Endodermal cell (in vitro differentiated cells): ENCODE measurements at places on chromosomes 7 and 10.

DNA sequence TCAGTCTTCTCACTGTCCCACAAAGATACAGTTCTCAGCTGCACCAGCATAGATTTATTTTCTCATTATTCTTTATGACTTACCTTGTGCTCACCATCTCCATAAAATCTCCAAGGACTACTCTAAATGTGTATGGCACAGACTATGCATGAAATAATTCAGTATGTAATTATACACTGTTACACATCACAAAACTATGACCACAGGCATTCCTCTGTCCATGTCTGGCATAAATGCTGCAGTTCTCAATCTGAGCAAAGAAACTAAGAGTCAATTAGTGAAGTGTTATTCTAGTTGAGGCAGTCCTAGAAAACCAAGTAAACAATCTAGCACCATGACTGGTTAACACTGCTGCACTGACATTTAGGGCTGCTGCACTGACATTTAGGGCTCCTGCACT is 2.7 kb downstream of the CYCS start:
- DNase-seq, result peak; percentile 3

- DNase-seq, result no peak
Observed at GRCh38 chr7:23373151-23374004, 74.2 kb downstream of the MALSU1 start.

- no peak for DNase-seq
Observed at GRCh38 chr10:49650724-49651034, 28.8 kb upstream of the C10orf53 start.

DNA sequence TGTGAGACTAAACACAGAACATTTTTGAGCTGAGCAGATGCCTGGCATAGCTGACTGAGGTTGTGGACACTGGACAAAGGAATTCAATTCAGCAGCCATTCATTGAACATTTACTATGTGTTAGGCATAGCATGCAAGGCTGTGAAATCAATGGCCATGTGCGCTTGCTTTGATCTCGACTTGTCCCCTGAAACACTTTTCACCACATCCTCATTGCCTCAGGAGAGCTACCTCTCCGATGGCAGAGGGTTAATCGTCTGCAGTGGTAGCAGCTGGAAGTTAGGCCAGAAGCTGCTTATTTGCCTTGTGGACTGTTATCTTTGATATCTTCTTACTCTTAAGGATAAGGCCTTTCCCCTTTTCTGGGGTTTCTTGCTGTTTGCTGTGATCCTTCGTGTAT is 297.8 kb downstream of the AUTS2 start:
- no peak for DNase-seq

- no peak for DNase-seq
Observed at GRCh38 chr10:104122225-104123107, 495 bp downstream of the SFR1 start.

GRCh38 chr10:7035126-7035761 is 375.6 kb downstream of the SFMBT2 start:
- no peak for DNase-seq

DNA sequence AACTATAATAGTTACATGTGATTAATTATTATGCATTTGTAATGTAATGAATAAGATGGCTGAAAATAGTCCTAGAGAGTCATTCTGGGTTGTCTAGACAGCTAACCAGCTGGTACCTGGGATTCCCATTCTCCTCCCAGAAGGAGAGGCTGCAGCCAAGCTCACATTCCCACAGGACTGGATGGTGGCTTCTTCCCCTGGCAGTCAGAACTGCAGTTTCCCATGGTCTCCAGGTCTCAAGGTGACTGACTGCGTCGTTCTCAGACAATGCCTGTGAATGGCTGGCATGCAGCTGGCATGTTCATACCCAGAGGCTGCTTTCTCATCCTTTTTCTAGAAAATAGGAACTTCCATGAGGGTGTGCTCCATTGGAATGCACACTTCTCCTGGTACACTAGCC is 21.3 kb downstream of the TAS2R16 start:
- peak; percentile 67 for DNase-seq

DNA sequence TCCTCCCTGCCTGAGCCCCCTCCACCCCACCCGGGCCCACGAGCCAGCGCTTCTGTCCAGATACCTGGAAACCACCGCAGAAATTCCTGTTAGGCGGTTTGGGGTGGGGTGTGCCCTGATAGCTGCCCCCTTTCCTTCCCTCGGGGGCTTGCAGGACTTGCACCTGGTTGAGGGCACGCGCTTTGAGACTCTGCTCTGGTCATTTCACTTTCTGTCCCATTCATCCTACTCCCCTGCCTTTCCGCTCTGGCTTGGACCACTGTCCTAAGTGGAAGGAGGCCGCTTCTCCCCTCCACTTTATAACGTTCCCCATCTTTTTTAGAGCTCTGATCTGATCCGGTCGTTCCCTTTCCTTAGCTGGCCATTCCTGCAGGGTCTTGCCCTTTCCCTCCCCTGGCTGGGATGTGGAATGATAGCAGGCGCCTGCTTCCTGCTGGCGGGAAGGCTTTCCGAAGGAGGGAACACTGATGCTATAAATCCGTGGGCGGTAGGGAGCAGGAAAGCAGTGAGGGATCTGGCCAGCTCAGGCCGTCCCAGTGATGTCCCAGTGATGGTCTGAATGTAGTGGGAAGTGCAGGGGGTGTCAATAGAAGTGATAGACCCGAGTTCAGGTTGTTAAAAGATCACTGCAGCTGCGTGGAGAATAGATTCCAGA is 852 bp upstream of the PRKAR1B start:
- peak; percentile 60 for DNase-seq

GRCh38 chr7:149872419-149873073 is 1.2 kb upstream of the ATP6V0E2 start:
- peak; percentile 82 for DNase-seq

DNA sequence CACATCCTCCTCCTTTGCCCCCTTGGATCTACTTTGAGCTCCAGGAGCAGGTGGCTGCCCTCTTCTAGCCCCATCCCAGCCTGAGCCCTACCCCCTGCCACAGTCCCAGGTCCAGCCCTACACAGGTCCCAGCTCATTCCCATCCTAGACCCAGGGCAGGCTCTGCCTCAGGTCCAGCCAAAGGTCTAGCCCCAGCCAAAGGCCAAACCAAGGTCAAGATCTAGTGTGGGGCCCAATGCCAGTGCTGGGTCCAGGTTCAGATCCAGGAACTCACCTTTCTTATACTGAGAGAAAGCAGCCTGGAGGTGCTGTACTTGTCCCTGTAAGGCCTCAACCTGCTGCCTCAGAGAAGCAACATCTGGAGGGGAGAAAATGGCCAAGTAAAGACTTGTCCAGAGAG is 8.5 kb downstream of the SFTPD start:
- DNase-seq, result peak; percentile 16

DNA sequence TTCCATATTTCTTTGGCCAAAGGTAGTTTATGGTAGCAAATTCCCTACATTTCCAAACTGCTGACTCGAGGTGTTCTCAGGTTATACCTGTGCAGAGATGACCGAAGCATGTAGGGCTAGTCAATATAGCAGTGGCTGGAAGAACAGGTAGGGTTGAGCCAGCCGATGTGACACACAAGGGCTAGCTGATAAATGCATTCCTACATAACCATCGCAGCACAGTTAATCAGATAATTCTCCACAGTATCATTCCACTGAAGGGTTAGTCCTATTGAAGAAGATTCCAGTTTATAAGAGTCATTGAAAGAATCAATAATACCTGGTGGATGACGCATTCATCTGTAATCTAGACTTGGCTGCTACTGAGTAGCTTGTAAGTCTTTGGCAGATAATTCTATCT is 220.0 kb downstream of the KIF20B start:
- no peak for DNase-seq

GRCh38 chr10:86804805-86805204 is 48.4 kb downstream of the BMPR1A start:
- no peak for DNase-seq

- no peak for DNase-seq
Observed at GRCh38 chr10:95266674-95267095, 24.1 kb downstream of the PDLIM1 start.

DNA sequence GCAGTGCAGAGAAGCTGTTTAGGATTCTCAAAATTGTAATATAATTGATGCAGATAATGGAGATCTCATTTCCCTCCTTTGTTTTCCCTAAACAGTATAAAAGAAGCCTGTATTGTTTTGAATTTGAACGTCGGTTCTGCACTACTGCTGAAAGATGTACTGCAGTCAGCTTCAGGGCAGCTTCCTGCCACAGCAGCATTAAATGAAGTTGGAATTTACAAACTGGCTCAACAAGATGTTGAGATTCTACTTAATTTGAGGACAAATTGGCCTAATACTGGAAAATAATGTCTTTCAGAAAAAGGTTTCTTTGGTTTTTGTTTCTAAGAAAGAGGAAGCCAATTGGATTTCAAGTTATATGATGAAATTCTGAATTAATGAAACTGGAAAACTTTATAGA is 14.3 kb downstream of the EFCAB10 start:
- DNase-seq, result no peak

GRCh38 chr10:57964351-57964750 is 303.3 kb downstream of the IPMK start:
- no peak for DNase-seq
